ENCODE measurements at places on chromosomes 16 and 17.

DNA sequence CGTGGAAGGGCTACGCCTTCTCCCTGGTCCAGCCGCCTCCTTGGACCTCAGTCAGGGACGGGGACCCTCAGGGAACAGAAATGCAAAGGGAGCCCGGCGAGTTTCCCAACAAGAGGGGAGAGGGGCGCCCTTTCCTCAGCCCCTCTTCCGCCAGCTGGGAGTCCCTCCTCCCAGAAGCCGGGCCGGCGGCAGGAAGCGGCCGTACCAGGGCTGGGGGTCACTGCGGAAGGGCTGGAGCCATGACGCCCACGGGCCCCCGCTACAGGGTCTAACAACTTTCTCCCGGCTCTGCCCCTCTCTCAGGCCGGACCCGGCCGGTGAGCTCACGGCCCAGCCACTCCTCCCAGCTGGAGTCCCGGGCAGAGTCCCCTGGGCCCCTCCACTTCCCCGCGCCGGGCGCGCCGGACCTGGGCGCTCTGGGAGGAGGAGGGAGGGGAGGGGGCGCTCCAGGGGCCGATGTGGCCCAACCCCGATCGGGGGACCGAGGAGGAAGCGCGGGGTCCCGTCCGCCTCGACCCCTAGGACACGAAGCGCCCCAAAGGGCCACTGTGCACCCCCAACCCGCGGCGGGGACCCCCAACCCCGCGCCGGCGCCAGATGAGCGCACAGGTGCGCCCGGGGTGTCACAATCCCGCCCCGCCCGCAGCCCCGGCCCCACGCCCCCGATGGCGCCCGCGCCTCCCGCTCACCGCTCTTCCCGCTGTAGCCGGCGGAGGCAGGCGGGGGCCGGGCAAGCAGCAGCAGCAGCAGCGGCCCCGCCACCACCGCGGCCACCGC is 578 bp downstream of the PGAP6 start:
- no peak for DNase-seq

DNA sequence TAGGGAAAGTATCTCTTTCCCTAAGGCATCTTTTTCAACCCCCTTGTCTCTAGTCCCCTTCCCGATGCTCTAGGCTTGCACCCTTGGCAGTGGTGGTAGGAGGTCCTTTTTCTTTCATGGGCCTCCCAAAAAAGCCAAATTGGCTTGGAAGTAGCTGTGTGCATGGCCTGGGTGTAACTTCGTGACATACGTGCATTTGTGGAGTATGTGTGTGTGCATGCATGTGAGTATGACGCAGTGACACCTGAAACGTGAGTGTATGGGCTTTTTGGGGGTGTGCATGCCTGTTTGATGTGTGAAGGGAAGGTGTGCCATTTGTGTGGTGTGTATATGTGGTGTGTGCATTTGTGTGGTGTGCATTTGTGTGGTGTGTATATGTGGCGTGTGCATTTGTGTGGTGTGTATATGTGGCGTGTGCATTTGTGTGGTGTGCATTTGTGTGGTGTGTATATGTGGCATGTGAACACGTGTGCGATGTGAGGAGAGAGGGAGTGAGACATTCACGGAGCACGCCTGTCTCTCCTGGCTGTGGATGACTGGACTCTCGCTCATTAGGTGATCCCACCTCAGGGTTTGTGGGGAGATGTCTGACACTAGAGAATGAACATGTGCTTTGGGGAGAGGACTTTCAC is 15.7 kb downstream of the IGFBP4 start:
- peak; percentile 50 for DNase-seq

GRCh38 chr16:88939245-88939971 is 37.6 kb downstream of the CBFA2T3 start:
- DNase-seq, result peak; percentile 32

DNA sequence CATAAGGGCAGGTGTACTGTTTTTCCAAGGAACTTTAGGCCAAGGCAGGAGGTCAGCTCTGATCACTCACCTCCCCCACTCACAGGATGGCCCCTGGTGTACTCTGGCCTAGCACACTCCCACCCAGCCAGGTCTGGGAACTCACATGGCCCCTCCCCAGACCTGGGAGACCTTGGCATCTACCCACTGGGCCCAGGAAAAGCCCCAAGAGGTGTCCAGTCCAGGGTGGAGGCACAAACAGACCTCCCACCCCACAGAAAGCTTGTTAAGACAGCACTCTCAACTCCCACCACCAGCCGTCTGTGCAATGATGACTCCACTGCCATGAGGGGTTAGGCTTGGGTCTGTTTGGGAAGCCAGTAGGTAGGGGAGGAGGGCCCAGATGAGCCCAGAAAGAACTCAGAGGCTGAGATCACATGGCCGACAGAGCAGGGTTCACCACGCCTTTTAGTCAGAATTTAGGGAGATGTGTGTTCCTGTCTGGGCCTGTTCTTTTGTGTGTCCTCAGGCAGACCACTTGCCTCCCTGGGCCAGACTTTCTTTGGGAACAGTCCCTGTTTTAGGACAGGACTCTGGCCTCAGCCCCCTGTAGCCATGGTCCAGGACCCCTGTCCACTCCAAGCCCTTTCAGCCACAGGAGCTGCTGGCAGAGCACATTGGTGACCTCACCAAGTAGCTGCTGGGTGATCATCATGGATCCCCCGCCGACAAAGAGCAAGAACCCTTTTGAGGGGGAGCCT is 12.1 kb upstream of the CBFB start:
- DNase-seq, result no peak

DNA sequence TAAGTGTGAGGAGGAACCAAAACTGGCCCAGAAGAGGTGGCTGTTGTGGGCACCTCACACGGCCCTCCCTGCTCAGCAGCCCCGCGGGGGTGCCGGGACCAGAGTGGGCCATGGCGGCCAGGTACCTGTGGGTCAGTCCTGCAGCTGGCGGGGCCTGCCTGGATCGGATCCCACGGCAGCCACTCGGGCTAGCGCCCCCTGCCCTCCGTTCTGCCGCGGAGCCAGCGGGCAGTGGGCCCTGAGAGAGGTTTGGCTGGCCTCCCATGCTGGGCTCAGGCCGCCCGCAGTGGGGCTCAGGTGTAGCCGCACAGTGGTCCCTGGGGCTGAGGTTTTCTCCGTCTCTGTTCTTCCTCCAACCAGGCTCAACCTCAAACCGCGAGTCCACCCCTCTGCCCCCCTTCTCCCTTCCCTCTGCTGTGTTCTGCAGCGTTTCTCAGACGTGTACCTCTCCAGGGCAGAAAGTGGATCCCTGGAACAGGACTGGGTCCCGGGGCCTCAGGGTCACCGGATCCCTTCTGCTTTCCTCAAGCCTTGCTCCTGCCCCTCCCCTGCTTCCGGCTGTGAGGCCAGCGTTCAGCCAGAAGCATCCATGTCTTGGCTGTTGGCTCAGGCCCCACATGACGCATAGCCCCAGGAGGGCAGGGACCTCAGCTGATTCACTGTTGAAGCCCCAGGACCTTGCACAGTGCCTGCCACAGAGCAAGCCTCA is 28.6 kb upstream of the ITGA3 start:
- DNase-seq, result peak; percentile 97

DNA sequence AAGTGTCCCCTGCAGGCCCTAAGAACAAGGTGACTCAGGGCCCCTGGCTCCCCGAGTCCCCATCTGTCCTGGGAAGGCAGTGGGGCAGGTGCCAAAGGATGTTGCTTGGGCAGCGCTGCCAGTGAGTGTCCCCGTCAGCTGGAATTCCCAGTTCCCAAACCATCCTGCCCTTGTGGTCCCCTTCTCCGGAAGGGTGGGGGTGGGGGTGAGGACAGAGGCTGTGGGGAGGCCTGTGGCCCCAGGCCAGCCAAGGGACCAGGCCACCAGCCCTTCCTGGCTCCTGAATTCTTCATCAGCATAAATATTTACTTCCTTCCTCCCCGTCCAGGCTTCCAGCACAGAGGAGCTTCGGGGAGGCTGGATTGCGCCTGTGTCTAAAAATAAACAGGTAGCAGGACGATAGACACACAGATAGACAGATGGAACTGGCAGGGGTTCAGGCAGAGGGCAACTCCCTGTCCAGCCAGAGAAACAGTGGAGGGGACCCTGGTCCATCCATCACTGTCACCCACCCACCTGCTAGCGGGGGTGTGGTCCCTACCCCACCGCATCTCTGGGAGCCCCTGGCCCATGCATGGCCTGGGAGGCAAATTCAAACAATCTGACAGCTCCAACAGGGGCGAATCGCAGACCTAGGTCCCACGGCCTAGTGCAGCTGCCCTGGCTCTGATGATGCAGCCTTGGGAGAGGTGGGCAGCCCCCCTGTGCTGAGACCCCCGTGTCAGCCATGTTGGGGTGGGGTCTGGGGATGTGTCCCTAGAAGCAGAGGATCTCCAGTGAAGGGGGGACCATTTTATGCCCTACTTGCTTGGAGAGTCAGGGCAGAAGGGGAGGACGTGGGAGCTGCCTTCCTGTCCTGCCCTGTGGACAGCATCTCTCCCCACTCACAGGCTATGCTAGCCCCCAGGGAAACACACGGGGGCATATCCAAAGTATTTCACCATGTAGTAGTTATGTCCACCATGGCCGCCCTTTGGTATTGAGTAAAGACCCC is 13.2 kb downstream of the GLIS2 start:
- DNase-seq, result peak; percentile 28

GRCh38 chr16:75102595-75102994 is 14.0 kb downstream of the LDHD start:
- no peak for DNase-seq

GRCh38 chr16:69393898-69394849 is 8.4 kb upstream of the TERF2 start:
- no peak for DNase-seq

DNA sequence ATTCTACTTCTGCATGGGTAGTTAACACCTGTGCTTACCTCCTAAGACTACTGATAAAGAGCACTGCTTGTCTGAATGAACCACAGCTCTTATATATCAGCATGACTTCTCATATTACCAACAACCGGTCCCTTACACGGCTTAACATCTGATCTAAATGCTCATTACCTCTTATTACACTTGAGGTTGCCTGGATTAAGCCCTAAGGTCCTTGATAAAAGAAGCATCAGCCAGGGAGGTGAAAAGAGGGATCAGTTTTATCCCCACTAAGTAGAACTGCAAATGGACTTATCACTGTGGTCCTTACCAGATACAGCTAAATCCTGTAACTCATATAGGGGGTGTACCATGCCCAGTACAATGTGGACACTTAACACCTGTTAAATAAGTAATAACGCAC is 8.2 kb upstream of the RSKR start:
- DNase-seq, result no peak

GRCh38 chr16:80447241-80447640 is 93.6 kb upstream of the DYNLRB2 start:
- DNase-seq, result no peak

DNA sequence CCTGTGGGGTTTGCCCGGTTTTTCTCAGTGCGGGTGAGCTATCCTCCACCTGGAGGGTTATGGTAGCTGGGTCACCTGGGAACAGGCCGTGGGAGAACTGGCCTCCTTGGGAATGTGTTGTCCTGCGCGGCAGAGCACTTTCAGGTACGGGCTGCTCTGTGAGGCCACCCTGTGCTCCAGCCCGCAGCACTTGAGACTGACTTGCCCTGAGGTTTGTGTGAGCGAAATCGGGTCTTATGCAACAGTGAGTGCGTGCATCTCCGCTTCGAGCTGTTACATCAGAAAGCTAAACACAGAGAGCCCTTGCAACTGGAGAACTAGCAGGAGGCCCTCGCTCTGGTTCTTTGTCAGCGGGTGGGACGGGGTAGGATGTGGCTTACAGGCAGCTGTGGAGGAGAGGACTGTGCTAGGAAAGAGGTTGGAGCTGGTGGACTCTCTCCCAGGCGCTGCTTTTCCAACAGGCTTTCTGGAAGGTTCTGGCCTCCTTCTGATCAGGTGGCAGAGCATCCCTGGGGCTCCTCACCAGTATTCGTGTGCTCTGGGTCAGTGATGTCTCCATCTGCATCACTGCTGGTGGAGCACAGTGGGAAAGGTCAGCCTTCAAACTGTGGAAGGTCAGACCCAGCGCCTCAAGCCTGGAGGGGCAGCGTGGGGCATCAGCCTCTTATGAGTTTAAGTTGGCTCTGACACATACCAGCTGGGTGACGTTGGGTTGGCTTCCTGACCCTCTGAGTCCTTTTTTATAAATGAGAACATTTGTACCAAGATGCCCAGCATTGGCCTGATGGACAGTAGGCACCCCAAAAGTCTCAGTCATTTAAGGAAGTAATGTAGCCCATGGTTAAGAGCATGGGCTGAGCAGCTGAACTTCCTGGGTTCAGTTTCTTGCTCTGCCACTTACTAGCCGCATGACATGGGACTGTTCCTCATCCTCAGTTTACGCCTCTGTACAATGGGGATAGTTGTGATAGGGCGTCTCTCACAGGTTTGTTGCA is 76.3 kb downstream of the KSR1 start:
- peak; percentile 48 for DNase-seq

GRCh38 chr16:75578725-75579124 is 12.5 kb downstream of the GABARAPL2 start:
- no peak for DNase-seq

DNA sequence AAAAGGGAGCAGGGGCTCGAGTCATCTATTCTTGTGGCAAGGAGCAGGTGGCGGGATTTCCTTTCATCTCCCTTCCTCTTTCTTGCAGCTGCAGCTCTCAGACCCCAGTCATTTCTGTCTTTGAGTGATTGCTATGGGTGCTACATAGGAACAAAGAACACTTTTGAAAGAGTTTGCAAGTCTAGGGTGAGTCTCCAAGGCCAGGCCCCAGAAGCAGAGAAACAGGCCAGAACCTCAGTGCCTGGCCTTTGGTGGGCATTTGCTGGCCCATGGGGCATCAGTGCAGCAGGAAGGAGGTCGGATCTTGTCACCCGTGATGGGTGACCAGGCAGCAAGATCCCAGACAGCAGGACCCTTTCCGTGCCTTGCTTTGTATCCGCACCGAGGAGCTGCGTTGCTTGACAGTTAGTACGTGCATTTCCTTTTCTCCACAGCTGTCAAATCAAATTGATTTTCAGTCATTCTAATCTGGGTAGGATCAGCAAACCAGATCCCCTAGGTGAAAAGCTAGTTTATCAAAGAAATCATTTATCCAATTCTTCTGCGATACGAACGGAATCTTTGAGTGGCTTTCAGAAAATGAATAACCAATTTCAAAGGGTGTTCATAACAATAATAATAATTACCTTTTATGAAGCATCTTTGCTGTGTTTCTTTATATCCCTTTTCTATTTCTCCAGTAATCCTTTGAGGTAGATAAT is 244.6 kb upstream of the MAF start:
- no peak for DNase-seq

DNA sequence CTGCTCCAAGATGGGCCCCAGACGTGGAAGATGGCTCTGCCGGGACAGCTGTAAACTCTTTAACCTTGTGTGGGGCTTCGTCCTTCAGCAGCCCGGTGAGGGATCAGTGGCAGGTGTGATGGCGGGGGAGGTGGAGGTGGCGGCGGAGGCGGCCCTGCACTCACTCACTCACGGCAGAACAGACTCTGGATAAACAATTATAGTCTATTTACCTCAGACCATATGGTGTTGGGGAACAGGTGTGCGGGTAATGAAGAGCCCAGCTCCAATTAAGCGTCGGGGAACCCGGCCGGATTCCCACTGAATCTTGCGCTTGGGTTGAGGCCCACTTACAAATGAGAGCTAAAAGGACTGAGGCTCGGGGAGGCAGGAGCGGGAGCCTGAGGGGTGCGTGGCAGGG is 104.3 kb upstream of the SDK2 start:
- no peak for DNase-seq

GRCh38 chr16:69083306-69083941 is 22.0 kb upstream of the HAS3 start:
- no peak for DNase-seq

Data from foreskin fibroblast (primary cell).